Activated CD4-positive, alpha-beta T cell treated with anti-CD3 and anti-CD28 coated beads, Interleukin-2, amount 10 ng/mL, durations not matched to agents 7 days and 5 days (primary cell): ENCODE measurements at places on chromosomes 5 and 9. TPM values are rescaled to one million over a fixed set of nuclear protein-coding genes. Genes with fewer than 3 reads are reported as not detected.

The SLC6A7 gene
- not detected for total RNA-seq

The BRINP1 gene
- total RNA-seq = not detected

The AJM1 gene
- total RNA-seq = 4.0 TPM

The RPS14 gene
- total RNA-seq = 2,478 TPM

The C9orf50 gene
- total RNA-seq = not detected

- no peaks in the 10 kb centered on the region for H3K36me3 ChIP-seq
- no peak overlapping the region for H3K27ac ChIP-seq
- DNase-seq = no peak
- no peaks in the 10 kb centered on the region for H3K27me3 ChIP-seq
- H3K4me3 ChIP-seq = no peak overlapping the region
These were observed 33.8 kb upstream of the RPL26L1 start for GRCh38 chr5:172925336-172925948.

GRCh38 chr5:34524123-34524522, 132.0 kb upstream of the RAI14 start:
- no peak for DNase-seq
- H3K27me3 ChIP-seq = peaks cover under 1% of the 10 kb centered on the region
- H3K4me3 ChIP-seq = no peak overlapping the region
- H3K36me3 ChIP-seq = no peaks in the 10 kb centered on the region
- no peaks in the 10 kb centered on the region for H3K4me1 ChIP-seq

- H3K27ac ChIP-seq = peak overlapping the region; percentile 82
- peaks cover 50% of the 10 kb centered on the region for H3K36me3 ChIP-seq
- peak; percentile 80 for DNase-seq
- H3K4me3 ChIP-seq = no peak overlapping the region
These were observed 90.0 kb downstream of the PRRT1B start for GRCh38 chr9:131635285-131635684.

- no peak for DNase-seq
- no peak overlapping the region for H3K4me3 ChIP-seq
- H3K27me3 ChIP-seq = no peaks in the 10 kb centered on the region
- H3K27ac ChIP-seq = no peak overlapping the region
These were observed 1578.0 kb downstream of the MAT2B start for GRCh38 chr5:165083394-165083793.

DNA sequence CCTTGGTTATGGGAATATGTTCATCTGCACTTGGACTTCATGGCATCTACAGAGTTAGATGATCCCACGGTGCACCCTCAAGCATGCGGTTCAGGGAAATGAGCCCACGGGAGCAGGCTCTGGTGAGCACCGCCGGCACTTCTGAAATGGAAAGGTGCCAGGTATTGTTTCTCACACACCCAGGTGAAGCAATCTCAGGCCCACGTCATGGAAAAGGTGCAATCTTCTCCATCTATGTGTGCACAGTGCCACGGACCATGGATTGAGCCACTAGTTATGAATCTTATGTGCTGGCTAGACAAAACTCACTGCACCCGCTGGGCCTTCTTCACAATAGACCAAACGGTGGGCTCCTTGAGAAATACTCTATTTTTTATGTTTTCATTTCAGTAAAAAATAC, 27.3 kb downstream of the IRX1 start:
- DNase-seq = no peak
- no peak overlapping the region for H3K27ac ChIP-seq
- H3K4me1 ChIP-seq = no peaks in the 10 kb centered on the region
- no peaks in the 10 kb centered on the region for H3K27me3 ChIP-seq
- H3K4me3 ChIP-seq = no peak overlapping the region

DNA sequence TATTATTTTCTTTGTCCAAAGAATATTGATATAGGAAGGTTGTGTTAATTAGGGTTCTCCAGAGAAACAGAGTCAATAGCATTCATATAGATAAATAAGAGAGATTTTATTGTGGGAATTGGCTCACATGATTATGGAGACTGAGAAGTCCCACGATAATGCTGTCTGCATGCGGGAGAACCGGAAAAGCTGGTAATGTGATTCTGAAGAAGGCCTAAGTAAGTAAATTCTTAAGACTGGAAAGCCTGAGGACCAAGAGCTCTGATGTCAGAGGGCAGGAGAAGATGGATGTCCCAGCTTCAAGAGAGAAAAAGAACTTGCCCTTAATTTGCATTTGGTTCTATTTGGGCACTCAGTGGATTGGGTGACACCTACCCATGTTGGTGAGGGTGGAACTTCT, 307.4 kb upstream of the C9orf72 start:
- H3K4me1 ChIP-seq = no peaks in the 10 kb centered on the region
- H3K27me3 ChIP-seq = no peaks in the 10 kb centered on the region
- H3K27ac ChIP-seq = no peak overlapping the region
- no peak for DNase-seq

GRCh38 chr5:135696317-135696716, 117.5 kb upstream of the CXCL14 start:
- no peaks in the 10 kb centered on the region for H3K36me3 ChIP-seq
- DNase-seq = no peak
- no peak overlapping the region for H3K4me3 ChIP-seq
- H3K27ac ChIP-seq = no peak overlapping the region
- H3K27me3 ChIP-seq = no peaks in the 10 kb centered on the region

GRCh38 chr5:3024554-3024953, 273.1 kb upstream of the IRX2 start:
- H3K4me1 ChIP-seq = no peaks in the 10 kb centered on the region
- no peaks in the 10 kb centered on the region for H3K36me3 ChIP-seq
- H3K27me3 ChIP-seq = no peaks in the 10 kb centered on the region
